ENCODE measurements at places on chromosomes 12 and 14.

GRCh38 chr12:91331371-91331770, 148.8 kb upstream of the DCN start:
- peak; percentile 58 for DNase-seq

DNA sequence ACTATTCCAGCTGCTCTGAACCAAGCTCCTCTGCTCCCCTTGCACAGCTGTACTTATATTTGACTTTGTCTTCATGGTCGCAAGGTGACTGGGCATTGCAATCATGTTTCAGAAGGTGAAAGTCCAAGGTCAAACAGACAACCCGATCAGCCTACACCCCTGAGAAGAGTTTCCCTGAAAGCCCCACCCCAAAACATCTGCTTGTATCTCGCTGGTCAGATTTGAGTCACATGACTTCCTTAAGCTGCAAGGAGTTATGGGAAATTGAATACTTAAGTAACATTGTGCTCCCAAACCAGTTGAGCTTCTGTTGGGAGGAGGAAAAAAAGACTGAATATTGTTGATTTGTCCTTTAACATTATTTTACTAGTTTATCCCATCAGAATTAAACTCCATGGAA, 83.4 kb upstream of the FZD10 start:
- DNase-seq: no peak

- peak; percentile 93 for DNase-seq
Measured at GRCh38 chr12:113232840-113233585, 11.7 kb downstream of the TPCN1 start.

DNA sequence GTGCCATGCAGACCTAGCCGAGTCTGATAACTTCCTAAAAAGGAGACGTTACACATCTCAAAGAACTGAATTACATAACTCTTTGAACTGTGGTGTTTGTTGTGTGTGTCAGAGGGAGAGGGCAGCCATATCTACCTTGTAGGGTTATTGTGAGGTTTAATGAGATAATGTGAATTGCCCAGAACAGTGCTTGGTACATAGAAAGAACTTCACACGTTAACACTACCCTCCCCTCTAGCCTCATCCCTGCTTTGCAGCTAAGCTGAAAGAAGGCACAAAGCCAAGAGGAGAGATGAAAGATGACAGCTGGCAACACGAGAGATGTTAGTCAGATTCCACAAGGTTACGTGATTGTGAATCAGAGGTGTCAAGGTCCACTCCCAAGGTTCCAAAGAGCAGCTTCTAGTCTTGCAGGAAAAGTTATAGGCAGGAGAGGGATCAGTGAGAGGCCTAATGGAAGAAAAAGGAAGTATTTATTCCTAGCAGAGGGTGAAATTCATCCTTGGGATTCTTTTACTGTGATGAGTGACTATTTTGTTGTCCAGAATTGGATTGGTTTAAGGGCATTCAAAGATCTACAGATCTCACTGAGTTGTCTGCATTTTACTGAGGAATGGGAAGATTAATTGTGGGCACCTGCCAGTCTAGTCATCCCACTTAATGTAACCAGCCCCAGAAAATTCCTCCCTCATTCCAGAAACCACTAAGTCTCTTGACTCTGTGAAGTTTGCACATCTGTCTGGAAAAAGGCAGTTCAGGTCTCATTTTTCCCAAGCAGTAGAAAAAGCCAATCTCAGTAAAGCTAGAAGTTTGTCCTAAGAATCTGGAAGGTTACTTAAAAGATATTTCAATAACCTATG, 25.9 kb upstream of the WNK1 start:
- DNase-seq: no peak

- no peak for DNase-seq
Measured at GRCh38 chr14:99163446-99163845, 108.6 kb downstream of the BCL11B start.

DNA sequence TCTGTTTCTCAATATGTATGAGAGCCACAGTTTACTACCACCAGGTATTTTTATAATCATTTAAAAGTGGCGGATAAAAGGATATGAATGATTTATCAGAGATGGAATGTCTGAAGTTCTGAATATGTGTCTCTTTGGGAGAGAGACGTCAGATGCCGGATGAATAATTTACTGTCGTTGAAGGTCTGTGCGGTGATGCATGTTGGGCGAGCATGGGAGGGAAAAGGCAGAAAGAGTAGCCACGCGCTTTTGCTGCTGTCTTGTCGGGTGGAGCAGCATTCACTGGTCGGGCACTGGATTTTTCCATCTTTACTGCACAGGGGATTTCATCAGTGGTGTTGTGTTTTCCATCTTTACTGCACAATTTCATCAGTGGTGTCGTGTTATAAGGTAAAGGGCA, 65.6 kb downstream of the SYNE2 start:
- DNase-seq: no peak

DNA sequence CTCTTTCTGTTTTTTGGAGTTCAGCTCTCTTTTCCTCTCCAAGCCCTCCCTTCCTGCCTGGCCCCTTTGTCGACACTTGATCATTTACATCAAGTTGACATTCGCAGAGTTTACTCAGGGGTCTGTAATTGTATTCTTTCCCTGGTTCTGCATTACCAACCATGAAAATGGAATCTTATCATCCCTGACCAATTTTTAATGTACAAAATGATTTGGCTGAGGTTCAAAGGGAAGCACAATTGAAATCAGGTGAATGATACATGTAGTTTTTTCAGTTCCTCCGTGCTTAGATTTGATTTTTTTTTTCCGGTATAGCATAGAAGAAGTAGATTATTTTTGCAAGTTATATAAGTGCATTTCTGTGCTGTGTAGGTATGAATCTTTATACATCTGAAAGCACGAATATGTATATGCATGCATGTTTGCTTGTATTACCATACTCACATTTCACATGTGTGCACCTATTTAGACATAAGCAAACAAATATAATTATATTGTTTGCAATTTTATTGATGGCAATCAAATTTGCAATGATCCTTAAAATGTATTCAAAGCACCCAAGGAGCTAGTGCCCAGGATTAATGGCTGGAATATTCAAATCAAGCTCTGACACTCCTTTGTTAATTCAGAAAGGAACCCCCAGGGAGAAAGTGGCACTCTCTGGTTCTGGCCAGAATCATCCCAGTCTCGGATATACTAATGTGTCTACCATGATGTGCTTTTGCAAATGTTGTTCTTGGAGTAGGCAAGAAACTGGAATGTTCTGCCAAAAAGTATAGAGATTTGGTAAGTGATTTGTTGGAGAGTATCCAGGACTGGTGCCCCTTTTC, 189.3 kb downstream of the VRK1 start:
- no peak for DNase-seq

DNA sequence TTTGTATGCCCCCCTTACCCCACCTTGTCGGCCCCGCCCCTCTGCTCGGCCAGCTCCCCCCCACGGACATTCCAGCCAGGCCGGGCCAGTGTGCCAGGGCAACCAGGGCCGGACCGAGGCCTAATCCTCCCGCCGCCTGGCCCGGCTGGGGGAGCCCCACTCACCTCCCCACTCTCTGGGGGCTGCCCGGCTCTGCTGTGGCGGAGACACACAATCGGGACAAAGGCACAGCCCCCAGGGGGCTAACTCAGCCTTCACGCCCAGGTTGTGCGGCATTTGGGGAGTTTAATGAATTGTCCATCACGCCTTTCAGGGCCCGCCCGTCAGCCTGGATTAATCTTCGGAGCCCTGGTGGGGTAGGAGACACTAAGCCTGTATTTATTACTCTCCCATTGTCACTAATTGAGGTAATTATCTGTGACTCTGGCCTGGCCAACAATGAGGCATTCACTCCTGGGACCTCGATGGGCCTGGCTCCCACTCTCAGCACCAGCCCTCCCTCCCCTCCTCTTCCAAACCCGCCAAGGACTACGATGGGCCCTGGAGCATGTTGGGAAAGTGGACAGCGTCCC, 8.7 kb downstream of the WNT1 start:
- DNase-seq: no peak

- DNase-seq: no peak
Measured at GRCh38 chr14:87049950-87050349, 943.0 kb downstream of the GALC start.

- DNase-seq: peak; percentile 26
Measured at GRCh38 chr12:50174971-50175715, 8.0 kb upstream of the CERS5 start.

GRCh38 chr12:14279845-14280244, 85.6 kb upstream of the ATF7IP start:
- DNase-seq: no peak

GRCh38 chr12:100518376-100518775, 44.7 kb downstream of the NR1H4 start:
- no peak for DNase-seq

DNA sequence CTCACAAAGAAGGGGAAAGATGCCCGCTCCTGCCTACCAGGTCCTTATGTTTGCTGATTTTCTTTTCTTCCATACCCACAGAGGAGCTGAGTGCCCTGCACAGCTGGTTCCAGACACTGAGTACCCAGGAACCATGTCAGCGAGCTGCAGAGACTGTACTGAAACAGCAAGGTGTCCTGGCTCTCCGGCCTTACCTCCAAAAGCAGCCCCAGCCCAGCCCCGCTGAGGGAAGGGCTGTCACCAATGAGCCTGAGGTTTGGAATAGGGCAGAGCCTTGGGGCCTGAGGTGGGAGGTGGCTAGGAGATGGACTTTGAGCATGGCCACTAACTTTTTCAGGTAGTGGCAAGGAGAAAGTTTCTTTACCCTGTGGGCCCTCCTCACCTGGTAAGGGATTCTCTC, 2.3 kb downstream of the MARS1 start:
- DNase-seq: no peak

DNA sequence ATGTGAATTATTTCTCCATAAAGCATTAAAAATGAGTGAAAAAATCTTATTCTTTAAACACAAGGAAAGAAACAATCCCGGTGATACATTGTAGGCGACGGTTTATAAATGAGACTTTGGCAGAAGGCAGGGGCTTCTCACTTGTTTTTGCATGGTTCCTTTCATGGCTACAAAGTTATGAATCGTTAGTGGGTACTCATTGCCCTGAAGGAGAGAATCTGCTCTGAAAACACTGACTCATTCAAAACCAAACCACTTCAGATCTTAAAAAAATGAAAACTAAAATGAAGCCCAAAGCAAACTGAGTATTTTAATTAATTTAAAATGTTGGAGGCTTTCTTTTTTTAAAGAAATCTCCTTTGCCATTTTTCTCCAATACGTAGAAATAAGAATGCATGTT, 41.4 kb upstream of the AMIGO2 start:
- DNase-seq: no peak

GRCh38 chr12:75481013-75481705, 604 bp downstream of the GLIPR1 start:
- no peak for DNase-seq

DNA sequence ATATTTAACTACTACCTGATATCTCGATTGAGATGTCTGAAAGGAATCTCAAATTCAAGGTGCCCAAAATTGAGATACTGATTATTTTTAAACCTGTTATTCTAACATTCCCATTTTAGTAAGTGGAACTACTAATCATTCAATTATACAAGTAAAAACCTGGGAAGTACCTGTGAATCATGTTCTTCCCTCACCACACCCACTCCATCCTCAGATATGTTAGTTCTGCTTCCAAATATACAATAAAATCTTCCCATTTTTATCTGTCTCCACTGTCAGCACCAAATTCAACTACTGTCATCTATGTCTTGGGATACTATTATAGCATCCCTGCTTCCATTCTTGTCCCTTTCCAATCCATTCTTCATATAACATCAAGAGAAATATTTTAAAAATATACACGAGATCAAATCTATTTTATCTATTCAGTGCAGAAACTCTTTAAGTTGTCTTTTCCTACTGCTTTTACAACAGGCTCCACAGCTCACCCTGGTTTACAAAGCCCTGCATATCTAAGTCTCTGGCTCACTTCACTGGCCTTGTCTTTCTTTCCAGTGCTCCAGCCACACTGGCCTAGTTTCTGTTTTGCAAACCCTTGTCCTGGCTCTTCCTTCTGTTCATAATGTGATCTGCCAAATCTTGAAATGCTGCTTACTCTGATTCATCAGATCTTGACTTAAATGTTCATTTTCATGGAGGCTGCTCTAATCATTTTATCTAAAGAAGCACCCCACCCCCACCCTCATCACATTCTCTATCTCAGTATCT, 122.3 kb downstream of the PTPRR start:
- no peak for DNase-seq

DNA sequence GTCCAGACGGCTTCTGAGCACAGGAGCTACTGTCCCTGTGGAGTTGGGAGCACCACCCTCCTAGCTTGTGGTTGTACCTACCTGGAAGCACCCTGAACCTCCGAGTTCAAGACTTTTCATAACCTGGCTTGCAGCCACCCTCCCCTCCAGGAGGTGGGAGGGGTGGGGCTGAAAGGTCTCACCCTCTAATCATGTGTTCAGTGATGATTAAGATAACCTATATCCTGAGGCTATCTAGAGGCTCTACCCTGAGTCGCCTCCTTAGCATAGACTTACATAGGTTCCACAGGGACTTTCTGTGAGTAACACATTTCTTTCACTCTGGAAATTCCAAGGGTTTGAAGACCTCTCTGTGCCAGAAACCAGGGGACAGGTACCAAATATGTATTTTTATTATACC, 146.5 kb downstream of the CFAP54 start:
- no peak for DNase-seq

DNA sequence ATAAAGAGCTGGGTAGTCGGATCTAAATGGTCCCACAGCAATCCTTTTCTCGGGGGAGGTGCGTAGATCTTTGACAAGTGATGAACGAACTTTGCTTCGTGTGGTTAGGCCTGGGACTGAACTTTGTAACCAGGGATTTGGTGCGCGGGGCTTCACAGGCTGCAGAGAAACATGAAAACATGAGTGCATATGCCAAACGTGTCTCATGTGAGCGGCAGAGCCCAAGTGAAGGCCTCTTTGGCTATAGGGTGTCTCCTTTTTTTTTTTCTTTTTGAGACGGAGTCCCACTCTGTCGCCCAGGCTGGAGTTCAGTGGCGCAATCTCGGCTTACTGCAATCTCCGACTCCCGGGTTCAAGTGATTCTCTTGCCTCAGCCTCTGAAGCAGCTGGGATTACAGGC, 12.0 kb upstream of the RIOX1 start:
- no peak for DNase-seq

DNA sequence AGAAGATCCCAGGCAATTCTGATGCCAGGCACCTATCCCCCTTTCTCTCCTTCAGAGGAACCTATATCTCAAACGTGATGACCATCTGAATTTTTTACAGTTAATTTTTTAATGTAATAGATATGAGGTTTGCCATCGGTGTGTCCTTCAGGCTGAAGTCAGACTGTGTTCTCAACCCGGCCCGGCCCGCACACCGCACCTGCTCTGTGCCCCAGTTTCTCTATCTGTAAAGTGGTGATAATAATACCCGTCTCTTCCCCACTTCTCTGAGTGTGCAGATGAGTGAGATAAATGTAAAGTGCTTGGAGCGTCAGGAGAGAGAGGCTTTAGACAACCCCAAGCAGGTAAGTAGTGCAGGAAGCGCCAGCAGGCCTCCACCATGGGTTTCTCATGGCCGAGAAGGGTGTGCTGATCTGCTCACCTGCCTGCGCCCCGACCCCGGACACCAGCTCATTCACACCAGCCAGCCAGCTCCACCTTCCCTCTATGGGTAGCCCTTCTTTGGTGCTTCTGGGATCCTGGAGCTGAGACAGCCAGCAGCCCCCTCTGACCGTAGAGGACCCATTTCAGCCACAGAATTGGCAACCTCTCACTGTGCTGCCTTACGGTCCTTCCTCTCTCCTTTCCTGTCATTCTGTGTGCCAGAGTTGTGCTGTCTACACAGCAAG, 80.0 kb downstream of the ZFP36L1 start:
- DNase-seq: no peak
